Type B pancreatic cell (in vitro differentiated cells): ENCODE measurements at places on chromosomes 6 and 20.
A peak's percentile ranks its signal among the peaks of the same experiment; 100 is the strongest.

DNA sequence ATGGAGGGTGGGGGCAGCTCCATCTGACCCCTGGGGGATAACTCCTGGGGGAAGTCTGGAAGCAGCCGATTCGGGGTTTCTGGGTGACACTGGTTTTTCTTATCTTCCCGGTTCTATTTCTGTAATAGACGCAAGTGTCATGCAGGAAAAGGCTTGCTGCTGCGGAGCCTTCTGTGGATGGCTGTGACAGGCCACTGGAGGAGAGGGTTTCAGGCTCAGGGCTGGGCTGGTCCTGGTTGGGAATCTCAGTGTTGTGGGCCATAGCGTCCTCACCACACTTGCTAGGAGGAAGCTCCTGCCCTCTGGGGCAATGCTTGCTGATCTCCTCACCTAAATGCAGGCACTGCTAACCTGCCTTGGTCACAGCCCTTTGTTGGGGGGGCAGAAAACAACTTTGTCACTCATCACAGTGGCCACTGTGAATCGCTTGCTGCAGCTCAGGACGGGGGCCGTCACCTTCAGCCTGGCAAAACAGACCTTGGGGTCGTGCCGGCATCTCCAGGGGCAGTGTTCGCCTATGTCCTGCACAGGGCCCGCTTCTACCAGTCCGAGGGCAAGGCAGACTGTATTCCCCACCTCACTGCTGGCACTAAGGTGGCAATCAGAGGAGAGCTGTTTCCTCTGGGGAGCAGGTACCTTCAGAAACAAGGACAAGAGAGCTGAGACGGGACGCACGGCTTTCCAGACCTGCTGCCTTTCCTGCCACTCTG is 4.4 kb upstream of the TUBB1 start:
- DNase-seq: peak; percentile 16

DNA sequence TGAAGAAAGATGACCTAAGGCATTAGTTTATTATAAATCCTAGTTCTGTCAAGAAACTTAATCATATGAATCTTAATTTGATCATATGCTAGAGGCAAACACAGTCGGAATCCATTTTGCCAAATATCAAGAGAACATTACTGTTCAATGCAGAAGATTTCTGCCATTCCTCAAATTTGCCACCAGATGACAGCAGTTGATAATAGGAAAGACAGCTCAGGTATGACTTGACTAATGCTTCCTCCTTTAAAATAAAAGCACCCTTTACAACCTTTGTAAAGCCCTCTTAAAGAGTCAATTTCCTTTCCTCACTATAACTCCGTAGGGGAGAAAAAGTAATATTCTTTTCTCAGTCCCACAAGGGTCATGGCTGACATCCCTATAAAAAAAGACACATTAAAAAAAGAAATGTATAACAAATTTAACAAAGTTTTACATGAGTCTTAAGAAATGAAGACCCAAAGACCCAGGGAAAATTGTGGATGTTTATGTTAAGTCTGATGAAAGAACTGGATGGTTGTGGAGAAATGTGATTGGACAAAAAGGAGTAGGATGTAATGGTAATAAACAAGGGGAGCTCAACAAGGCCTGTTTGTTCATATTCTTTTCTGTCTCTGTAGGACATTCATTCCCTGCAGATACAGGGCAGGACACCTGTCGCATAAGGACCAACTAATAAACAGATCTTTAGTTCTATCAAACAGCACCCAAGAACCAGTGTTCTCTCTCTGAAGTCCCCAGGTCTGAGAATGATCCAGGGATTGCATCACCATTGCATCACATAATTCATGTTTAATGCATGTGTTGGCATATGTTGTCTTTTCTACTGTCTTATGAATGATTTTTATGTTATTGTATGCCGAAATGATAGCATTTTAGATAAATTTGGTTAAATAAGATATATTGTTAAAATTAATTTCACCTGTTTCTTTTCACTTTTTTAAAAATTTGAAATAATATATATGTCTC is 23.0 kb upstream of the IL17A start:
- no peak for DNase-seq

GRCh38 chr6:137836788-137837187 is 30.3 kb upstream of the TNFAIP3 start:
- no peak for DNase-seq

GRCh38 chr6:93183531-93183972 is 235.8 kb downstream of the EPHA7 start:
- DNase-seq: no peak

DNA sequence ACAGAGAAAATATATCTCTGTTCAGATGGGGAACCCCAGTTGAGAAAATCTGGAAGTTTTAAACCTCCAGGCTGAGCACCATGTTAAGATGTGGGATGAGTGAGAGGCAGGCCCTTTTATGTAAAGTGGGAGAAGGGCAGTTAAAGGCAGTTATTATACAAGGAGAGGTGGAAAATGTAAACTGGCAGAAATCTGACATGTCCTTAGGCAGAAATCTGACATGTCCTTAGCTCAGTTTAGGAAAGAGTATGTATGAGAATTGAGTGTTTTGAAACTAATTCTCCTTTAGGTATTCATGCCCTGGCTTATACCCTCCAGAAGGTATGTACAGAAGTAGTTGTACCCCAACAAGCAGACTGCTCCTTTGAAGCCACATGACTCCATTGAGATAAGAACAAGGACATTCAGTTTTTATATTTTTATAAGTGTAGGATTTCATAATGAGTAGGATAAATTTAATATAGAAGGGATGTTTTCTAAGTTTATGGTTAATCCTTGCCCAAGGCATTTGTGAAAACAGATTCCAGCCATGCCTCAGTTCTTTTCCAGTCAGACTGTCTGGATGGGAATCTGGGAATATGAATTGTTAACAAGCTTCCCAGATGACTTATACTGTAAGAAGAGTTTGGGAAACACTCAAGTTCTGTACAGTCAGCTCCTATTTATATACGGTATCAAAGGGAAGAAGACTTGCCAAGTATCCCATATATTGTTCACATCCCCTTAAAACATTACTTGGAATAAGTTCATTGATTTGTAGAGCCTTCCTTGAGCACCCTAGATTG is 87.7 kb downstream of the SCAND1 start:
- no peak for DNase-seq
